ENCODE measurements at places on chromosomes 7 and 10.

DNA sequence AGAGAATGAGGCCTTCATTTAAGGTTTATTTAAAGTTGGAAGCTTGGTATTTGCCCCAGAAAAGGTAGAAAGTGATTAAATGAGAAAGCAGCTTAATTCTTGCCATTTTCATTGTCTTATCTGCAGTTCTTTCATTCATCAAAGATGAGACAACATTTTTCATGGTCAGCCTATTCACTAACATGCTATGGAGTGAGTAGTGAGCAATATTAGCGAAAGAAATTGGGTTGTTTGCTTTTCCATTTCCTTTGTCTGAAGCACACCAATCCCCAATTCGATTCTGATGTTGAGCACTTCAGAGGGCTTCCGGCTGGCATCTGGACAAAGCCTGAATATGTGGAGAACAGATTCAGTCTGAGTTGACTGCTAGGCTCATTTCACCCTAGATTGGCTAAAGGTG lies 317.2 kb downstream of the BBS9 start:
- no peak for DNase-seq

DNA sequence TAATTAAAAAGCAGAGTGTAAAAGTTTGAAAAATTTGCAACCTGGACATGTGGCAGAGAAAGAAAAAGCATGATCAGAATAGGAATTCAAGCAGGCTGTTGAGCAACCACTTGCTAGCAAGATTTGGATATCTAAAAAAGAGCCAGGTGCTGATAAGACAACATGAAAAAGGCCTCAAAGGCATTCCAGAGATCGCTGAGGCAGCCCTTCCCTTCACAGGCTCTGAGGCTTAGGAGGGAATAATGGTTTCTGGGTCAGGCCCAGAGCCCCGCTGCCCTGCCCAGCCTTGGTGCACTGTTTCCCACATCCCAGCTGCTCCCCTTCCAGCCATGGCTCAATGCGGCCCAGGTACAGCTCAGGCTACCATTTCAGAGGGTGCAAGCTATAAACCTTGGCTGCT lies 64.1 kb upstream of the EEPD1 start:
- no peak for DNase-seq

- DNase-seq = peak; percentile 42
Observed at GRCh38 chr10:4033341-4033896, 248.4 kb upstream of the KLF6 start.

- no peak for DNase-seq
Observed at GRCh38 chr7:1975179-1975578, 257.6 kb downstream of the MAD1L1 start.

DNA sequence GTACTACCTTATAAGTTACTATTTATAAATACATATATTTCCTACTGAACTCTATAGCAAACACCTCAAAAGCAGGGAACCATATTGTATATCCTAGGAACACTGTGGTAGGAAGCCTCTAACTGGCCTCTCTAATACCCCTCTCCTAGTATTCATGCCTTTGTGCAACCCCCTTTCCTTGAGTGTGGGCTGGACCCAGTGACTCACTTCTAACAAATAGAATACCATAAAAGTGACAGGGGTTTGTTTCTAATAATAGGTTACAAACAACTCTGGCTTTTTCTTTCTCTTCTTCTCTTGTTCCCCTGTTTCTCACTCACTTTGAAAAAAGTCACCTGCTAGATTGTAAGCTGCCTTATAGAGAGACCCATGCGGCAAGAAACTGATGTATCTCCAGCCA lies 51.6 kb upstream of the MACC1 start:
- no peak for DNase-seq

GRCh38 chr10:77548157-77548556 lies 89.5 kb downstream of the KCNMA1 start:
- DNase-seq = no peak

DNA sequence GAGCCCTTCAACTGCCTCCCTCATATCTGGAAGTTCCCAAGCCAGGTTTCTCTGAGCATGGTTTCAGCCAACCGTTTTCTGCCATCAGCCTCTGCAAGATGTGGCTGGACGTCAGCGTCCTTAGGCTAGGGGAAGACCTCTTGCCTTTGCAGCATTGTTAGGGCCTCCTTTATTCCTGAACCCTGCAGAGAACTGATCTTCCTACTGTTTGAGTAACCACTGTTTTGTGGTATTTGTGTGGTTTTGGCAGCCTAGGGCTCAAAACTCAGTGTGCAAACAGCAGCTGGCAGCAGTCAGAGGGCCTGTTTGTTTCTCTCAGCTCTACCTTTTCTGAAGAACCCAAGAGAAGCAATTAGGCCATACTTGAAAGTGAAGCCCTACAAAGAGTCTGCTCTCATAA lies 83.4 kb upstream of the SEMA3E start:
- DNase-seq = no peak

GRCh38 chr10:43211030-43211429 lies 55.8 kb downstream of the RASGEF1A start:
- no peak for DNase-seq

GRCh38 chr7:45055016-45055415 lies 33.8 kb downstream of the NACAD start:
- no peak for DNase-seq

GRCh38 chr10:109821672-109822071 lies 101.6 kb downstream of the XPNPEP1 start:
- DNase-seq = no peak

- no peak for DNase-seq
Observed at GRCh38 chr7:916291-916941, 38.1 kb downstream of the ADAP1 start.

DNA sequence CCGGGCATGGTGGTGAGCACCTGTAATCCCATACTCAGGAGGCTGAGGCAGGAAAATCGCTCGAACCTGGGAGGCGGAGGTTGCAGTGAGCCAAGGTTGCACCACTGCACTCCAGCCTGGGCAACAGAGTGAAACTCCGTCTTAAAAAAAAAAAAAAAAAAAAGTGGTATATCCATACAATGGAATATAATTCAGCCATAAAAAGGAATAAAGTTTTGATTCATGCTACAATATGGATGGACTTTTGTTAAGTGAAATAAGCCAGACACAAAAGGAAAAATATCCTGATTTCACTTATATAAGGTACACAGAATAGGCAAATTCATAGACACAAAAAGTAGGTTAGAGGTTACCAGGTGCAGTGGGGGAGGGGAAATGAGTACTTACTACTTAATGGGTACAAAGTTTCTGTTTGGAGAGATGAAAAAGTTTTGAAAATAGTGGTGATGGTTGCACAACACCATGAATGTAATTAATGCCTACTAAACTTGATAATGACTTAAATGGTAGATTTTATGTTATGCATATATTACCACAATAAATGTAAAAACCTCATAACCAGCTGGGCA lies 53.9 kb downstream of the FGFR2 start:
- no peak for DNase-seq

GRCh38 chr10:116632596-116633215 lies 12.0 kb downstream of the PNLIPRP2 start:
- DNase-seq = no peak

DNA sequence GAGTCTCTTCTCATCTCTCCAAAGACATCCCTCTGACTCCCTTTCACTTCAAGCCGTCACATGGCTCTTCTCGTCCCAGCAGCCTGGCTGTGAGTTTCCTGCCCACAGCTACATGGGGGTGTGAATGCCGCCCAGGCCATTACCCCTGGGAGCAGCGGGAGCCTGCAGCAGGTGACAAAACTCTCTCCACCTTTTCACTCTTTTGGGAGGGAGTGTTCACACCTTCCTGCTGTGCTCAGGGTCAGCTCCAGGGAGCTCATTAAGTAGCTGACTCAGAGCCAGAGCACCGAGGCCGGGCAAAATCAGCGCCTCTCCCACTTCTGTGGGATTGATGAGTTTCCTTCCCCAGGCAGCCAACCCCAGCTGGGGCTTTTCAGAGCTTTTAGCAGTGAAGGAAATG lies 271.3 kb downstream of the TYW1 start:
- DNase-seq = no peak

- peak; percentile 61 for DNase-seq
Observed at GRCh38 chr10:92729886-92730285, 40.1 kb downstream of the HHEX start.

DNA sequence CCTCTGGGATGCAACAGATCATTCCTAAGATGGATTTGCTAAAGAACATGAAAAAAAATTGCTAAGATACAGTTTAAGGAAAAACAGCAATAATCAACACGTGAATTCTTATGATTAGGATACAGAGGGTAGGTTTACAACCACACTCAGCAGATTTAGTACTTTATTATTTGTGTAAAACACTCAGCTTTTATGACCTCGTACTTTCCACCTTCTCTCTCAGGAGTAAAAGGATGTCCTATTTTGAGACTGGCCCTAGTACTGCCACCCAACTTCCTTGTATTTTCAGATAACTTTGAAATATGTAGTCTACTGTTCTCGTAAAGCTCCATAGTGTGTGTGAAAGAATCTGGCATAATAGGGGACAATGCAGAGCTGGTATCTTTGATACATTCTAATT lies 186.1 kb downstream of the ARL4A start:
- DNase-seq = no peak

- DNase-seq = no peak
Observed at GRCh38 chr10:44958196-44958897, 1.3 kb upstream of the RASSF4 start.

GRCh38 chr7:151178831-151179230 lies 8.2 kb downstream of the ASB10 start:
- DNase-seq = no peak

DNA sequence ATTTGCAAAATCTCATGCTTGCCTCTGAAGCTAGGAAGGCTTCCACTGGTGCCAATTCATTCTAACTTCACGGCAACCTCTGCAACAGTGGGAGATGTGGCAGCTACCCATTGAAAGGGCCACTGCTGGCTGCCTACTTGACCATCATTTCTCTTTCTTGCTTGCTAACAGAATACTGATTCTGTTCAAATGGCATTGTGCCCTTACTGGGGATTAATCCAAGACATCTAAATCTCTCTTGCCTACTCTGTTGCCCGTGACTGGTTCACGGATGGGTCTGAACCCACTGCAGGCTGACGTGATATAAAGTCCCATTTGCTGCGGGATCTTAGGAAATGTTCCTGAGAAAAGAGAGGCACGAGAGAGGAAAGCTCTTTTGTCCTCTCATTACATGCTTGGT lies 51.3 kb upstream of the GSDME start:
- DNase-seq = no peak

DNA sequence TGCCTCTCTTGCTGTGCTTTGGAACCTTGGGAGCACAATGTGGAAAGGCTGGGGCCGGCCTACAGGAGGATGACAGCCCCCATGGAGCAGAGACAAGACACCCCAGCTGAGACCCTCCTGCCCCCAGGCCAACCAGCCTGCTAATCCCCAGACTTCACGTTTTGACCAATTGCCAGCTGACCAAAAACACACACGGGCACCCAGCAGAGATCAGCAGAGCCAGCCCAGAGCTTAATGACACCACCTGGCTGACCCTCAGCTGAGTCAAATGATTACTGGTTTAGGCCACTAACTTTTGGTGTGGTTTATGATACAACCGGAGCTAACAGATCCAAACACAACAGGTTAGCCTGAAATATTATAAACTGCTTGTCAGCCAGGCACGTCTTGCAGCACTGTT lies 111.2 kb upstream of the KIF5B start:
- DNase-seq = no peak

DNA sequence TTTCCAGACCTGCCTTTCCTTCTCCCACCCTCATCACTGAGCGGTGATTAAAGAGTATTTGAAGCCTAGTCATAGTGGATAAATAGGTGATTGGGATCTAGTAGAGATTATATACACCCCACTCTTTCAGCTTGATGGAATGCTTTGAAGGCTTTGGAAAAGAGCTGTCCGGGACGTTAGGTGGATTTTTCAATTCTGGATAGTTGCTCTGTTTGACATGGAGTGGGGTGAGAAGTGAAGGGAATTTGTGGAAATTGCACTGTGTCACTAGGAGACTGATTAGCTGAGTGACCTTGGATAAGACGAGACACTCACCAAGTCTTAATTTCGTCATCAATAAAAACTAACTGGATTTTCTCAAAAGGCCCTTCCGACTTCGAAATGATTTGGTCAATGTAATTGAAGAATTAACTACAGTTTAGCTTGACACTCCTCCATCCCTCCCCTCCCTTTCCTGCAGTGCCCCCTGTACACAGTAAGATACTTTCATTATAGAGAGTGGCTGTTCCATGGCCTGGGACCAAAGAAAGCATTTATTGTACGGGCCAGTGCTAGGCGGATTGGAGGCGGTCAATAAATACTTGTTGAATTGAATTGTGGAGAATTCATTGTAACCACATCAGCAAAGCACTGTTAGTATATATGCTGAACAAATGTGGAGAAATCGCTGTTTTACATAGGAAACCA lies 962 bp downstream of the ZKSCAN1 start:
- no peak for DNase-seq

DNA sequence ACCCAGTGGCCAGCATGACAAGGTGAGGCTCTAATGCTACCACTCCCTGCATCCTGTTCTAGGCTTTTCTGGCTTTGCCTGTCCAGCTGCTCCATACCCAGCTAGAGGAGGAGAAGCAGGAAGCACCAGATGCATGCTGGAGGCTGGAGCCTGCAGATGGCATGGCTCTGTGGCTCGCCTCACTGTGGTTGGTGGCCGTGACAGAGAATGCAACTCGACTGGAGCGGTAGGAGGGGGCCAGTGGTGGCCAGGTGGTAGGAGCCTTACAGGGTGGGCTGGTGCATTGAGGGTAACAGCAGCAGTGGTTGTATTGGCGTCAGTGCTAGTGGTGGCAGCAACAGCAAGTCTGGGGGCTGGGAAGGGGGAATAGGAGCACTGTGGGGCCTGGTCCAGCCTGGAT lies 128.6 kb downstream of the ZNF248 start:
- DNase-seq = no peak

DNA sequence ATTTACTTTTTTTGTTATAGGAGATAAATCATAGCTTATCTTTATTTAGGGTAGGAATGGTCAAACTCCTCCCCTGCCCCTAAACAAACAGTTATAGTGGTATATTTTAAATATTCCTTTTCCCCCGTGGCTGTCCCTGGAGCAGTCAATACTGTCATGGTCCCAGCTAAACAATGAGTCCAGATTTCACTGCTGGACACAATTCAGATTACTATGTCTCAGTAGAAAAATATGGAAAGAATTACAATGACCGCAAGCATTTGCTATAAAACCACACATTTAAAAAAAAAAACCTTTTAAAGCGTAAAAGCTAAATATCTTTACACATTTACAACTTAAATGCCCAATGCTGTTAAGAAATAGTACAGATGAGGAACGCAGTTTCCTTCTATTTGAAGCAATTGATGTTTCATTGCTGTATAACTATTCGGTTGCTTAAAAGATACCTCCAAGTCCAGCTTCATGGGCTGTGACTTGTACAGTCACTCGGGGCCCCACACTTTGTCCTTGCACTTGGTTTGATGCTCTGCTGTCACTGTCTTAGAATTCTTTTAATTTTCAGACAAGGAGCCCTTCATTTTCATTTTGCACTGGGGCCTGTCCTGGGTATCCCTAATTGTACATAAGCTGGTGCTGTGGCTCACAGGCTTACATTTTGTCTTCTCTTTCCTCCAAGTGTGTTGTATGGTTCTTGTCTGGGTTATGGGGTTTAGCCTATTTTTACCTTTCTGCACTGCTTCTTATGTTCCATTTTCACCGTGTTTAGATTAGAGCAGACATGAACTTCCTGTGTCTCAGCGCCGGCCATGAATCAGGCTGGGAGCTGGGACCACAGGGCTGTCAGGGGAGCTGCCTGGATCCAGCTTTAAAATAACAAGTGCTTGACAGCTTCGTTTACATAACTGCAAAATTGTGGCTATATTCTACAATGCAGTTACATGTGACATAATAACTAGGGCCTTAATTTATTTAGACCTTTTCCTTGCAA lies 530.2 kb upstream of the FZD8 start:
- no peak for DNase-seq
